Stimulated activated CD4-positive, alpha-beta T cell treated with anti-CD3 and anti-CD28 coated beads, Interleukin-1b, Interleukin-23, amount 100 ng/mL, for 24 hours (primary cell): ENCODE measurements at places on chromosomes 11 and 22.

DNA sequence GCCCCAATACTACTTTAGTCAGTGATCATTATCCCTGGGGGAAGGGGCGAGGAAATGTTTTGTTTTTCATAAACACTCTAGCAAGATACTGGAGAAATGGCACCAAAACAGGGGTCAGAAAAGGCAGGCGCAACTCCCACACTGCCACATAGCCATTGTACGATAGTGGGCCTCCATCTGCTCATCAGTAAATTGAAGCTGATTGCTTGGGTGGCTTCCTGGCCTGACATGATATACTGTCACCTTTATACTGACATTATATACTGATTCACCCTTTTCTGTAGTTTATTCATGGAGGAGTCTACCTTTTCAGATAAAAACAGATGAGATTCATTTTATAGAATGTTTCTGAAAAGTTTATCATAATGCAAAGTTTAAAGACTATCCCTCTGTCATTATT is 51.6 kb upstream of the CCDC34 start:
- no peak for DNase-seq

- no peak for DNase-seq
Observed at GRCh38 chr22:30837531-30837930, 131.0 kb downstream of the MORC2 start.

GRCh38 chr11:35305670-35306382 is 113.5 kb downstream of the SLC1A2 start:
- no peak for DNase-seq

DNA sequence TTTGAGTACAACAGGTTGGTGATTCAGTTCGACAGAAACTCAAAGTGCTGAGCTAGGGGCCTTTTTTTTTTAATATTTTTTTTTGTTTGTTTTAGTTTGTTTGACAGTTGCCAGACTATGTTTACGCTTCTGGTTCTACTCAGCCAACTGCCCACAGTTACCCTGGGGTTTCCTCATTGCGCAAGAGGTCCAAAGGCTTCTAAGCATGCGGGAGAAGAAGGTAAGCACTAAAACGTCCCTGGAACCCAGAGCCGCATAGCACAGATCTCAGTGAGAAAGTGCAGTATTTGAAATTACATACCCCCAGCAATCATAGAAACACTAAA is 649 bp downstream of the PRRG4 start:
- no peak for DNase-seq

GRCh38 chr11:3147626-3148025 is 17.5 kb downstream of the OSBPL5 start:
- no peak for DNase-seq

DNA sequence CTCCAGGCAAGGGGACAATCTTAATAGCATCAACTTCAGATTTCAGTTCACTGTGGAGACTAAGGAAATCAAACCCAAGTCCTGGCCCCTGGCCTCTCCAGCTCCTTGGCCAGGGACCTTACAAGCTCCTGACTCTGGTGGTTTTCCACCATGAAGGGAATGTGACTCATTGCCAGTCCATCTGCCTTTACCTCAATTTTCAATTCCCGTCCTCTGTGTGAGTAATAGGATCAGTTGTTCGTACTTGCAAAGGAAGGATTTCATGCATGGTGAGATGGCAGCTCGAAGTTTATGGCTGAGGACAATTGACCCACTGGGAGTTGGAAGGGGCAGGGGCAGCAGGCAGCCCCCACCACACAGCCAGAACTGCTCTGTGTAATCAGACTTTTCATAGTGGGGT is 42.5 kb downstream of the INSC start:
- no peak for DNase-seq

GRCh38 chr11:31218847-31219246 is 150.7 kb downstream of the DCDC1 start:
- no peak for DNase-seq

GRCh38 chr11:78809931-78810541 is 235.4 kb upstream of the NARS2 start:
- DNase-seq: no peak

DNA sequence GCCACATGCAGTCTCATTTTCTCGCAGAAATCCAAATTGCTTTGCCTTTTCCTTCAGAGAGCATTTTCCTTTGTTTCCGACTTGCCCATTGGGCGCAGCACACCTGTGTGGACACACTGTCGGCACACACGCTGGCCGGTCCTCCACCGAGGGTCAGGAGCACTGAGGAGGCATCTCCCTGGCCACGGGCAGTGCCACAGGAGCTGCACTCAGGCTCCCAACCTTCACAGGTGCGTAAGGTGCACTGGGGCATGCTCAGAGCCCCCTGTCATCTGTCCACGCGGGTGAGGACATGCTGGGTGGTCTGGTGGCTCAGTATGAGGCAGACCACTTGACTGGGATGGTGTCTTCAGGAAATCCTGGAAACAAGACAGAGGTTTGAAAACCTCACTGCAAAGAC is 779.1 kb downstream of the BRD1 start:
- no peak for DNase-seq

DNA sequence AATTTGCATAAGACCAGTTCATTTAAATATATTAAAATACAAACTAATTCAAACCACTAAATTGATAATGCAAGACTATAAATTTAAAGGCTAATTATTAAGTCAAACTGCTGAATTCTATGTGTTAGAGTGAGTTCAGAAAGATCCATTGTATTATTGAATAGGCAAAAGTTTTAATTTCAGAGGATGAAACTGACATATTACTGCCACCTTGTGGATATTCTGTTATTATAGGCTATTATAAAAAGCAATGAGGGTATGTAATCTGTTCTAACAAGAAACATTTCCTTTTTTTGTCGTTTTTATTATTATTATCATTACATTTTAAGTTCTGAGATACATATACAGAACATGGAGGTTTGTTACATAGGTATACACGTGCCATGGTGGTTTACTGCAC is 20.9 kb upstream of the NAALAD2 start:
- DNase-seq: no peak

DNA sequence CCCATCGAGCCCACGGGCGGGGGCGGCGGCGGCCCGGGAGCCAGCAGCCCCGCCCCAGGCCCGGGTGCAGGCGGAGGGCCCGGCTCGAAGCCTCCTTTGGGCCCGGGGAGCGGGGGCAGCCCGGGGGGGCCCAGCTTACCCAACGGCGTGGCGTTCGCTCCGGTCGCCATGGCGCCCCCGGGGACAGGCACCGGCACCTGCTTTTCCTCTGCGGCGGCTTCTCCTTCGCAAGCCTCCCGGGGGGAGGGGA is 194 bp downstream of the SF1 start:
- DNase-seq: no peak

DNA sequence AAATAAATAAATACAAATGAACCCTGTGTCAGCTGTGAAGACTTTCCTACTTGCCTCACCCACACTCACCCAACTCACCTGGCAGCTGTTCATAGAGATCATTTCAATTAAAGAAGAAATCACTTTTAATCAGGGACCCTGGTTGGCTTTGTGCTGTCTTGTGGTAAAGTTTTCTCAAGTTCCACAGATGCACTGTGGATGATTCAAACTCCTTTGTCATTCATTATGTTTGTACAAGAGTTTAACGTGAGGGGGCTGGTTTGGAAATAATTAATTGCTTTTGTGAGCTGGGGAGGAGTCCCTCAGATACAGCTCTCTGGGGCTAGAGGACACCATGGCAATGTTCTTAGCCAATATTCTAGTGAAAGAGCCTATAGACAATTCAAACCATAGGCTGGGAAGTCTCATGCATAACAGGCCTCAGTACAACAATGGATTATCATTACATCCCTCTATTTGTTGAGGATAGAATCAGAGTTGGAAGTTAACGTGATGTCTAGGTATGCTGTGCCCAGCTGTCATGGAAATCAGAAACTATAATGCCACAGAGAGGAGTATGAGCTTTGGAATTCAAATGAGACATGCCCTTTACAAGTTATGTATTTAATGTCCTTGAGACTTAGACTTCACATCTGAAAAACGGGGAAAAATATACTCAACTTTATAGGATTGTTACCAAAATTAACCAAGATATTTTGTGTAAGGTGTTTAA is 698.5 kb downstream of the KCNA4 start:
- DNase-seq: no peak

DNA sequence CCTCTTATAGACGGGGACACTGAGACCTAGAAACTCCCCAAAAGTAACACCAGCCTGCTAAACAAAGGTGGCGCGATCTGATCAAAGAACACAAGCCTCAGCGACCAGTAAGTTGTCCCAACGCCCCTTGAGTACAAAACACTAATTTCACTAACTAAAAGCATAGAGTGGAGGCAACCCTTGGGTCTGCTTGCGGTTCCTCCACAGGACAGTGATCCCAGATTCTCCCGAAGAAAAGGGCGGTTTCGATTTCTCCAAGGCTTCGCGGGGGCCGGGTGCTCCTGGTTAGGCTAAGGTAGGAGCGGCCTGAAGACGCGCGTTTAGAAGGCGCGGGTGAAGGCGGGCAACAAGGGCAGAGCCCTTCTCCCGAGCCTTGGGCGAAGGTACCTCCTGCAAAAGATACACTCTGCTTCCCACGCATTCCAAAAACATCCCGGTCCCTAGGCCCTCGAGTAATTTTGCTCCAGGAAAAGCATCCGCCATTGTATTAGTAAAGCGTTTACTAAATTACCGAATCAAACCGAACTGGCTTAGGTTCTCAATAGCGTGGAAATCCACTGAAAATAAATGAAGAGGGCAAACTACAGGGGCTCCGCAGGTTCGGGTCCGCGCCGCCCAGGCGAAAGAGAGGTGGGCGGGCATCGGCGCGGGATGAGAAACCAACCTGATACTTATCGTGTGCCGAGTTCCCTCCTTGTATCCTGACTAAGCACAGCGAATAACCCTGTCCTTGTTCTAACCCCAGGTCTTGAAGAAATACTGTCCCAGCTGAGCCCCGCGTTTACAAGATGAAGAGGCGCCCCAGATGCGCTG is 2.0 kb downstream of the WT1 start:
- no peak for DNase-seq

GRCh38 chr11:92960886-92961285 is 8.6 kb upstream of the MTNR1B start:
- no peak for DNase-seq

GRCh38 chr11:117909611-117910382 is 19.4 kb downstream of the TMPRSS13 start:
- no peak for DNase-seq

GRCh38 chr11:69867076-69868005 is 48.1 kb upstream of the FGF3 start:
- no peak for DNase-seq

DNA sequence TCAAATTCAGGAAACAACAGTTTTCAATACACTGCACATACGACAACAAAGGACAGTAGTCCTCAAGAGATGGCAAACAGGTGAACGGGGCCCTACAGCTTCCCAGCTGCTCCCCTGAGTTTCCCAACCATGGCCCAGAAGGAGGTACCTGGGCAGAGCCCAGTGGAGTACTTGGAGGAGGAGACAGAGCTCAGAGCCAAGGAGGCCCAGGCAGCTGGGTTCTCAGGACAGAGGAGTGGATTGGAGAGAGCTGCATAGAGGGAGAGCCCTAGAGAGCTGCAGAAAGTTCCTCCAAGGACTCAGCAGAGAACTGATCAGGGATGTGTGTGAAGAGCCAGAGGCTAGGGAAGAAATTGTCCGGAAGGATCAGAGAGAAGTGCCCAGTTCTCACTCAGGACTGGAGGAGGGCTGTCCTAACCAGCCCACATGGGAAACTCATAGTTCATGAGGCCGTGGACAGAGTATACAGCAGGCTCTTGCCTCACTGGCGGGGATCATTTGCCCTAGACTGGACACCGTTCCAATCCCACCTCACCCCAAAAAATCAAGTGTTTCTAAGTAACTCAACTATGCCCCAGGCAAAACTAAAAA is 7.6 kb upstream of the ASCL2 start:
- no peak for DNase-seq

DNA sequence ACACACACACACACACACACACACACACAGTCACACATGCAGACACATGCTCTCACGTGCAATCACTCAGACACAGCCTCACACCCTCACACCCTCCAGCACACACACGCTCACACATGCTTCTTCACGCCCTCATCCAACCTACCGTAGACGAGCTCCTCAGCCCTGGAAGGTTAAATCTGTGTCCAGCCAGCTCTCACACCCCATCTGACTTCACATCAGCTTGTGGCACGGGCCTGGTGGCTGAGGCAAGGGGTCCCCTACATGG is 1.3 kb upstream of the SCUBE1 start:
- DNase-seq: no peak

DNA sequence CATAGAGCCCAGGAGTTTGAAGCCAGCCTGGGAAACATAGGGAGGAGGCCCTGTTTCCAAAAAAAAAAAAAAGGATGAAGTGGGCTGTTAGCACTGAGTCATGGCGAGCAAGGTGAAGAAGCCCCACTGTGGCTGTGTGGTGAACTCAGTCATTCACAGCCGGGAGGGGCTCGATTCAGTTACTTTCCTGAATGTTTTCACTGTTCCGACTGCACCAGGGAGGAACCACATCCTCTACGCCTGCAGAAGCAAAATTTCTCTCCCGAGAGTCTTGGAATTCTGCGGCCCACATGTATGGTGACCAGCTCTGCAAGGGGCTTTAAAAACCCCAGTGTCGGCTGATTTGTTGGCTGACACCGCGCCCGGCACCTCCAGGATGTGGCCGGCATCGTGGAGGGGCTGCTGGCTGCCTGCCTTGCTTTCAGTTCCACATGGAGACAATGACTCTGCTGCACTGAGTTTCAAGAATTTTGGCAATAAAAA is 27.8 kb upstream of the GRAMD4 start:
- DNase-seq: no peak

DNA sequence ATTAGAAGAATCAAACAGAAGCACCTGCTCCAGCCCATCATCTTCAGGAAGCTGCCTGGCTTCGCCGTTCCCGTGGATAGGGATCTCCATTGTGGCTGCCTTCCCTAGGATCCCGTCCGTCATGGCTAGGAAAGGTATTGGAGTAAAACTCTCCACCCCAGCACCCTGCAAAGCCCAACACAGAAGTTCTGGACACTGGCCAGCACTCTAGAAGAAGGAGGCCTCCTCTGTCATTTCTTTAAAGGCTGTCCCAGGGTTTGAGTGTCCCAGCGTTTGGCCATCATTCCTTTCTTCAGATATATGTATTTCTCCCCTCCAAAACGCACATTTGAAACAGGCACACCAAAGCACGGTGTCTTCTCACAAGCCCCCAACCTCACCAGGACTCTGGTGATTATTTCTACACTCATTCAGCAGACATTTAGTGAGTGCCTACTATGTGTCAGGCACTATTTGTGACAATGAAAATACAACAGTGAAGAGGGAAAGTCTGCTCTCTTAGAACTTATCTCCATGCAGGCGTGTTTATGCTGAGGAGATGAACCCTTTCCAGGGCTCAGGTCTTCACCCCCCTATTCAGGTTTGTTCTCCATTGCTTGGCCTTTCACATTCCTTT is 724 bp downstream of the ARFIP2 start:
- no peak for DNase-seq

- no peak for DNase-seq
Observed at GRCh38 chr11:87059596-87060390, 22.1 kb downstream of the TMEM135 start.

- DNase-seq: no peak
Observed at GRCh38 chr22:44648085-44648820, 53.8 kb upstream of the PRR5 start.
